ENCODE measurements at places on chromosomes 6 and 20.
A peak's percentile ranks its signal among the peaks of the same experiment; 100 is the strongest.

GRCh38 chr6:54587277-54587676 lies 259.3 kb upstream of the FAM83B start:
- no peak for DNase-seq

DNA sequence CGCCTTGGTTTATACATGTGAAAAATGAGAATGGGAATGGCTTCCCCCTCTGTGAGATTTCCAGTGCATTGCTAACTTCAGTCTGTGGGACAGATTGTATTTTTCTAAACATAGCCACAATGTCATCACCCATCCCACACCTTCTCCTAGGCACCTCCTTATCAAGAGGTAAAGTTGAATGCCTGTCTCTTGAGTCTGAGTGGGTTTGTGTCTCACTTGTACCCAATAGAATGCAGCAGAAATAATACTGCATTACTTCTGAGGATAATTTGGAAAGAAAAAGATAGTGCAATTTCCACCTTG lies 27.9 kb downstream of the RIN2 start:
- DNase-seq: no peak

DNA sequence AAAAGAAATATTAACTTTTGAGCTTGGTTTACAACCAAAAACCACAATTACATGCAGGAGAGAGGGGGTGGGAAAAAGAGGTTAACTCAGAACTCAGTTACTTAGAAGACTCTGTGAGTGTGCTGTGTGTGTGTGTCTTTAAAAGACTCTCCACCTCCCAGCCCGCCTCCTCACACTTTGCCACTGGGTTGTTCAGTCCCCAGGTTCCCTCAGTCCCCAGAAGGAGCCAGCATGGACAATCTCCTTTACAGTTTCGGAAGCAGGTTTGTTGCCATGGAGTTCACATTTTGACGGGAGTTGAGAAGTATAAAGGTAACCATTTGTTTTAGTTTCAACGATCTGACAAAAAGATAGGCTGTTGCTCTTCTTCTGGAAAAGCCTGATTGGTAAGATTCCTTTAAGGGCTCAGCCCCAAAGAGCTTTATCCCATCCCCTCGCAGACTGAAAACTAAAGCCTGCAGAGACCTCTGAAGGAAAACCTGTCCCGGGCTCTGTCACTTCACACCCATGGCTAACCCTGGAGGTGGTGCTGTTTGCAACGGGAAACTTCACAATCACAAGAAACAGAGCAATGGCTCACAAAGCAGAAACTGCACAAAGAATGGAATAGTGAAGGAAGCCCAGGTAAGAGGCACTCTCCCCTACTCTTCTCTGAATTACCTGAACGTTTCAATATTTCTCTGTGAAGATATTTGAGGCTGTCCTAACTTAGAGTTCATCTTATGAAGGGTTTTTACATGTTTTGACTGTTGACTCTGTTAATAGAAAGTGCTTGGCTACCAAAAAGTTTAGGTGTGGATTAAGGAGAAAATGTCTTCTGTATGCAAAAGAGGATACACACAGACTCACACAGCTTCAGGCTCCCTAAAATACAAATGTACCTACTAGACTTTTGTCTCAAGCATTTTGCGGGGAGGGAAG lies at the start of gene SPTLC3:
Gene SPTLC3 (plus strand): TSS at position 212 of the 921 bp plus-strand sequence. CDS start 296 bp downstream, at position 508.
- DNase-seq: no peak

DNA sequence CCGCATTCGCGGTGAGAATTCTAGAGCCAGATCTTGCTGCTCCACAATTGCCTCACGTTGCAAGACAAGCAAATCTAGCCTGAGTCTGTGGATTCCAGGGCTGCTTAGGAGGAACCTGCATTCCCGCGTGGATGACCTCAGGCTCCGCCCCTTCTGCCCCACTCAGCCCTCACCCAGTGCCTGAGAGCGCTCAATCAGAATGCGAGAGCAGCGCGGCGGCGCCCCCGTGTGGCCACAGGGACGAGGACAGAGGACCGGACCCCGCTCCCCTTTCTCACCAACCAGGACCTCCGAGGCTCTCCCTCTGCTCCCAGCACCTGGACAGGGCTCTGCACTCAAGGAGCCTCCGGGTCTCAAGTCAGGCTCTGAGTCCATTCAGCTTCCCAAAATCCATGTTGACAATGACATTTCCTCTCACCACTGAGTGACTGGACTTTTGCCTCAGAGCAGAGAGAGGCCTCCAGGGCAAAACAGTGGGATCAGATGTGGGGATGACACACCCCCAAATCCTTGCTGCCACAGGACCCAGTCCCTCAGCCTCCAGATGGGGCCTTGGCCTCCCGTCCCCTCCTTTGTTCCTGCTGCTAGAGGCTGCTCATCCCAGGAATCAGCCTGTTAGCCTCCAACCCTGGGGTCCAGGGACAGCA lies 52.0 kb downstream of the RPP21 start:
- DNase-seq: peak; percentile 77

DNA sequence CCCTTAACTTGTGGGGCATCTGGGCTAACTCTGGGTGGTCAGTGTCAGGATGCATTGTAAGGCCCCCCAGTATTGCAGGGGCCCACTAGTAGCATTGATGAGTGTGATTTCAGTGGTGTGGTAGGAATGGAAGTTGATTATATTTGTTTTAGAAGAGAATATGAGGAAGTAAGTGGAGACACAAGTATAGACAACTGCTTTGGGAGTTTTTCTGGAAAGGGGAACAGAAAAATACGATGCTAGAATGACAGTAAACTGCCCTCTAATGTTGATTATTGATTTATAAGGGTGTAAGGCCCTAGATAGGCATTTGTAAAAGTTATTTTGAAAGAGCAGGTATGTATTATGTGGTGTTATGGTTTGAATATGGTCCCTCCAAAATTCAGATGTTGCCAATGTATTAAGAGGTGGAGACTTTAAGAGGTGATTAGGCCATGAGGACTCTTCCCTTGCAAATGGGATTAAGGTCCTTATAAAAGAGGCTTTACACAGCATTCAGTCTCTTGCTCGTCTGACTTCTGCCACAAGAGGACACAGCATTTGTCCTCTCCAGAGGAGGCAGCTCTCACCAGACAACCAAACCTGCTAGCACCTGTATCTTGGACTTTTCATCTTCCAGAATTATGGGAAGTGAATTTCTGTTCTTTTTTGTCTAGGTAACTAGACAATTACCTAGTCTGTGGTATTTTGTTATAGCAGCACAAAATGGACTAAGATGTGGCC lies 135.9 kb upstream of the DTNBP1 start:
- DNase-seq: no peak

DNA sequence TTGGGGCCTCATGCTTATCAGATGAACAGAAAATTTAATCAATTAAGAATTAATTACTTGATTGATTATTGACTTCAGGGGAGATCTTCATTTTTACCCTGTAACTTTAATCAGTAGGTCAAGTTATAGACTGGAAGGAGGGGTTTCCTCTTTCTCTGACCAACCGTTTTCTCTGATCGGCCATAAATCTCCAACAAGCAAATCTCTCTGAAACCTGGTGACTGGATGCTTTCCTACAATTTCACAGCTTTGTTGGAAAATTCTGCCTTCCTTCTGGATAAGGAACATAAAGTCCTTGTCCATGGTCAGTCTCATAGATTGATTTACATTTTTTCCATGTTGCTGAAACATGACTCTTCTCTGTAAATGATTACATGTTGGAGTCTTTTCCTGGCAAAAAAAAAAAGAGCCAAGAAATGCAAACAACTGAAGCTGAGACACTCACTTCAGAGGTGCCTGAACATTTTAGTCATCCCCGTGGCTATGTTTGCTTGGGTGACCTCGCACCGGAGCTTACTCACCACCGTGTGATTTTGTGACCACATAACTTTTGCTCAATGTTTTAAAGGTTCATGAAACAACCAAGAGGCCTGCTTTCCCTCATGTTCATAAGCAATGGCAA lies 31.0 kb downstream of the IRF4 start:
- peak; percentile 59 for DNase-seq

- DNase-seq: no peak
These were observed 85.7 kb downstream of the HIVEP1 start for GRCh38 chr6:12097791-12098190.

- peak; percentile 38 for DNase-seq
These were observed 138.3 kb upstream of the CDYL start for GRCh38 chr6:4637691-4638433.
